Right lobe of liver (tissue), 6 donors: ENCODE measurements at places on chromosomes 16 and 17.

GRCh38 chr17:72434581-72434980 lies 313.8 kb downstream of the SOX9 start:
- no peak for DNase-seq

- DNase-seq = no peak
Observed at GRCh38 chr17:49659661-49660382, 18.1 kb downstream of the SPOP start.

DNA sequence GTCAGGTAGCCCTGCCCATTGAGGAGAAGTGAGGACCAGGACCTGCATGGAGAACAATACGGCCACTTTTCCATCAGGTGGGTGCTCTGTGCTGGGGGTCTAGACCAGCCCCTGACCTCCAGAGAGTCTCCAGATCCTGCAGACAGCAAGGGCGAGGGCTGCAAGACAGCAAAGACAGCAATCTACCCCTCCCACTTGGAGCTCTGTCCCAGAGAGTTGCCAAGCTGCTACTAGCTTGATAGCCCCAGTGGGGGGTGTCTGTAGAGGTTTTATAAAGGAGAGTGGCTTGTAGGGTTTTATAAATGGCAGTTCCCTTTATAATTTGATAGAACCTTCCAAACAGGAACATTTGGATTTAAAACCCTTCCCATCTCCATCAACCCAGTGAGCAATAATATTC lies 16.7 kb upstream of the SLFN11 start:
- no peak for DNase-seq

DNA sequence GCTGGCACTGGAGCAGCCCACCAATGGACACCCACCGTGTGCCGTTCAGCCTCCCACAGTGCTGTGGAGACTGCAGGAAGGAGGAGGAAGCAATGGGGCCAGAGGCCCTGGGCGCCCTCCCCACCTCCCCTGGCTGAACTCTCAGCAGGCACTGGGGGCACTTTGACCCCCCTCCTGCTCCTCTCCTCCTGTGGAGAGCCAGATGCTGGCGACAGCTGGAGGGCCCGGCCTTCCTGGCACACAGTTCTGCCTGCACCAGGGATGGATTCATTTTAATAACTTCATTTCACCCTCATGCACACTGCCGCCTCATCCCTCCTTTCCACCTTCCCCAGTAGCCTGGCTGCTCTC lies 6.0 kb downstream of the NXPH3 start:
- DNase-seq = no peak

DNA sequence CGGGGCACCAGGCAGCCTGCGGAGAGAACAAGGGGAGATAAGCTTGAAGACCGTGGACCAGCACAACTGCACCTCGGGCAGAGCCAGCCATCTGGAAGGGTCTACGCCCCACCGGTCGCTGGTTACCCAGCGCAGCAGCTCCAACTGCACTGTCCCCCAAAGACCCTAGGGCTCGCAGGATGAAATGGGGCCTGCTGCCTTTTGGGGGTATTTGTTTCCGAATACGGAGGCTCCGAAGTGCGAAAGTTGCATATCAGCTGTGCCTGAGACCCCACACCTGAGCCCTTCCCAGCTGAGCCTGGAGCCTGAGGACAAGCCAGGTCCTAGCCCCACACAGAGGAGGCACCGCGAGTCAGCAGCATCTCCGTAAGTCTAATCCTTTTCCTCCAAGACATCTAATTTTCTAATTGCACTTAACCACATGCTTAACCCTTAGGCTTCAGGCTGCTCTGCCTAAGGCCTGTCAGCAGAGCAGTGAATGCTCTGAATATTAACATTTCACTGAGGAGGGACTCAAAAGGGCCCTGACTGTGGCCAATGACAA lies 4.0 kb downstream of the KIFC3 start:
- no peak for DNase-seq
